ENCODE measurements at places on chromosomes 2 and 18.

- DNase-seq, result no peak
Observed at GRCh38 chr2:137262594-137262993, 497.2 kb downstream of the THSD7B start.

GRCh38 chr18:77127769-77128671 lies 4.6 kb downstream of the MBP start:
- DNase-seq, result peak; percentile 87

GRCh38 chr2:7270011-7270431 lies 352.8 kb downstream of the RNF144A start:
- no peak for DNase-seq

- no peak for DNase-seq
Observed at GRCh38 chr2:39660612-39661236, 5.0 kb upstream of the TMEM178A start.

DNA sequence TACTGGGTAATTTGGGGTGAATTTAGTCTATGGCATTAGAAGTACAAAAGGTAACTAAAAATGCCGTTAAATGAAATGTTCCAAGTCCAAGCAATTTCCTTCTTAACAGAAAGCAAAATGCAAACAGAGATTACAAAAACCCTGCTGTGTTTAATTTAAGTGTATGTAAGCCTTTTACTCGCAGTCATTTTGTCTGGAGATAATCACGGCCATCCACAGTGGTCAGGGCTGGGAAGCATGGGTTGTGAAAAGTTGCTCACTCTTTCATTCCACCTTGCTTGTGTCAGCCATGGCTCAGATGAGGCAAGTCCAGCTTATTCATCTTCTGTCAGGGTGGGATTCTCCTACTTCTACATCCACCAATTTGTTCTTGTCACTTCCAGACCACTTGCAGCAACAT lies 983.6 kb upstream of the ZEB2 start:
- DNase-seq, result no peak

- DNase-seq, result no peak
Observed at GRCh38 chr18:50790948-50791347, 28.9 kb downstream of the MRO start.

DNA sequence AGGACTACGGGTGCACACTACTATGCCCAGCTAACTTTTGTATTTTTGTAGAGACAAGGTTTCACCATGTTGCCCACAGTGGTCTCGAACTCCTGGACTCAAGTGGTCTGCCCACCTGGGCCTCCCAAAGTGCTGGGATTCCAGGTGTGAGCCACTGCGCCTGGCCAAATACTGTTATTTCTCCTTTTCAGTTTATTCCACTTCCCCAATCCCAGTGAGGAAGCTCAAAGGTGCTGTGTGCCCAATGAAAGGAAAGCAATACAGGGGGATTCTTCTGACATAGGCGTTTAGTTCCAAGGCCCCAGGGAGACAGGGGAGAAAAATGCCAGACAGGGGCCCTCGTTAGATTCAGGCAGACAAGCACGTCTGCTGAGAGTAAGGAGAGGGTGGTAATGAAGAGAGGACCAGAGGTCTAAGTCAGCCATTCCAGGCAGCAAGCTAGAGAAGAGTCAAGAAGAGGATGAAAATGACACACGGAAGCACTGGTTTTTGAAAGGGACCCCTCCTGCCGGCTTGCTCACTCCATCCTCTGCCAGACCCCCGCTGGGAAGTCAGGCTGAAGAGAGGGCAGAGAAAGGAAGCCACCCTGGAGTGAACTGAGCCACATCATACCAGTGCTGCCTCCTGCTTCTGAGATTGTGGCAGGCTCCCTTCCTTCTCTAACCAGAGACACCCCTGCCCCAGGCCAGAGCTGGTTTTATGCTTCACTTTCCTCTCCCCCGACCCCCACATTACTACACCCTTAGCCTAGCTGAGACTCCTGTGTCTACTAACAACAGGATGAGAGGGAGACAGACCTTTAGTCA lies 6.7 kb downstream of the INO80C start:
- no peak for DNase-seq

DNA sequence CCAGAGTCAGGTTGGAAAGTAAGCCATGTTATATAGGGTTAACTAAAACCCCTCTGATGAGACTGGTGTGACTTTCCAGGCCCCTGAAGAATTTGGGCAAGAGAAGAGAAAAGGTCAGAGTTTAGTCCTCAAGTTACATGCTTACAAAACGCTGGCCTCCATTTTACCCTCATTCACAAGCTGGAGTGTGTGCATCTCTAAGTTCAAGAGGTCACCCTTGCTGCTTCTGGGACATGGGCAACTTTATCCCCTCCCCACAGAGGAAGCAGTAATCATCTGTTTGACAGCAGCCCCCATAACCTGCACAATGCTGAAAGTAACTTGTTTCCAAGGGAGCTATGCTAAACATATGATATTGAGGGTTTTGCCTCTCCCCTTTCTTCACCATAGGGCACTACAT lies 85.2 kb upstream of the CCDC195 start:
- DNase-seq, result no peak

DNA sequence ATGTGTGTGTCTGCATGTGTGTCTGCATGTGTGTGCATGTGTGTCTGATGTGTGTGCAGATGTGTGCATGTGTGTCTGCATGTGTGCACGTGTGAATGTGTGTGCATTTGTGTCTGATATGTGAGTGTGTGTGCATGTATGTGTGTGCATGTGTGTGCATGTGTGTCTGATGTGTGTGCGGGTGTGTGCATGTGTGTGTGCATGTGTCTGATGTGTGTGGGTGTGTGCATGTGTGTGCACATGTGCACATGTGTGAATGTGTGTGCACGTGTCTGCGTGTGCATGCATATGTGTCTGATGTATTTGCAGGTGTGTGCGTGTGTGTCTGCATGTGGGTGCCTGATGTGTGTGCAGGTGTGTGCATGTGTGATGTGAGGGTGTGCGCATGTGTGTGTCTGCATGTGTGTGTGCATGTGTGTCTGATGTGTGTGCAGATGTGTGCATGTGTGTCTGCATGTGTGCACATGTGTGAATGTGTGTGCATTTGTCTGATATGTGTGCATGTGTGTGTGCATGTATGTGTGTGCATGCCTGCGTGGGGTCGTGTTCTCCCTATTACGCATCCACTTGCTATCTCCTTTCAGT lies 470.1 kb upstream of the HS6ST1 start:
- DNase-seq, result no peak

DNA sequence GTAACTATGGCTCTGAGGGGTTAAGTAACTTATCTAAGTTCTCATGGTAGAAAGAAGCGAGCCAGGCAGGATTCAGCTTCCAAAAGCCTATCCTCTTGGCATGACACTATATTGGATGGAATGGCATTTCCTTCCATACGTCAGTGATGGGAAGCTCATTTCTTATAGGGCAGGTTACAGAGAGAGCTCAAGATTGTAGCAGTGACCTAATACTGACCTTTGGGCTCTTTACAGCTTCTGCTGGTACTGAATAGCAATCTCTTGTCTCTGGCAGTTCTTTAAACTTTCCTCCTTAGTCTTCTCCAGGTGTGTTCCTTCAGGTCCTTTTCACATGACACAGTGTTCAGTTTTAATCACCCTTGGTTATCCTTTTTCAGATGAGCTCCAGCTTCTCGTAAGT lies 133.0 kb downstream of the HRH4 start:
- no peak for DNase-seq

DNA sequence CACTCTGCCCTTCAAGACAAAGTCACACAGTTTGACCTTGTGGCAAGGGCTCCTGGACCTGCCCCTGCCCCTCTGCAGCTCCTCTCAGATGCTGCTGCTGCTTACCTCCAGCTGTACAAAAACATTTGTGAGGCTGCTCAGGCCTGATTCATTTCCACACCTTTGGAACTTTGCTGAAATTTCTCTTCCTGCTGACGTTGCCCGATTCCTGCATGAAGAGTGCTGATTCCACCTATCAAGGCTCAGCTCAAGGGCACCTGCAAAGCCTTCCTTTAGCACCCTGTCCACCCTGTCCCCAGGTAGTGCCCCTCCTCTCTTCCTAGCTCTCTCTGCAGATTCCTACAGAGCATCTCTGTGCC lies 738.3 kb upstream of the HS6ST1 start:
- DNase-seq, result no peak

- DNase-seq, result no peak
Observed at GRCh38 chr2:115083225-115083624, 640.8 kb downstream of the DPP10 start.

DNA sequence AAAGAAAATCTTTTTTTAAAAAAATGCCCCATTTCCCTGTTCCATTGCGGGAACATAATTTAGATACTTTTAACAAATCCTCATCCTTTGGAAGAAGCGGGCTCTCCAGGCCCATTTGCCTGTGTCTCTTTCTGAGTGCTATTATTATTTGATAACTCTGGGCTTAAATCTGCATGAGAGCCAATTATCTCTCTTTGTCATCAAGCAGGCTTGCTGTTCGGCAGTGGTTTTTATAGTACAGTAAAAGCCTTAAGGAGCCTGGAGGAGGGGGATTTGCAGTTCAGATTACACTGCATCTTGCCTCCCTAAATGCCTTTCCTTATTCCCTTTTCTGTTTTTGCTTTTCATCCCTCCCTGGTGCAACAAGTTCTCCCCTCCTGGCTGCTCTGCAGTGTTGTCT lies 50.6 kb downstream of the CELF4 start:
- DNase-seq, result no peak

- DNase-seq, result no peak
Observed at GRCh38 chr2:126877861-126878565, 20.7 kb upstream of the TEX51 start.
